ENCODE measurements at places on chromosomes 2 and 18.

DNA sequence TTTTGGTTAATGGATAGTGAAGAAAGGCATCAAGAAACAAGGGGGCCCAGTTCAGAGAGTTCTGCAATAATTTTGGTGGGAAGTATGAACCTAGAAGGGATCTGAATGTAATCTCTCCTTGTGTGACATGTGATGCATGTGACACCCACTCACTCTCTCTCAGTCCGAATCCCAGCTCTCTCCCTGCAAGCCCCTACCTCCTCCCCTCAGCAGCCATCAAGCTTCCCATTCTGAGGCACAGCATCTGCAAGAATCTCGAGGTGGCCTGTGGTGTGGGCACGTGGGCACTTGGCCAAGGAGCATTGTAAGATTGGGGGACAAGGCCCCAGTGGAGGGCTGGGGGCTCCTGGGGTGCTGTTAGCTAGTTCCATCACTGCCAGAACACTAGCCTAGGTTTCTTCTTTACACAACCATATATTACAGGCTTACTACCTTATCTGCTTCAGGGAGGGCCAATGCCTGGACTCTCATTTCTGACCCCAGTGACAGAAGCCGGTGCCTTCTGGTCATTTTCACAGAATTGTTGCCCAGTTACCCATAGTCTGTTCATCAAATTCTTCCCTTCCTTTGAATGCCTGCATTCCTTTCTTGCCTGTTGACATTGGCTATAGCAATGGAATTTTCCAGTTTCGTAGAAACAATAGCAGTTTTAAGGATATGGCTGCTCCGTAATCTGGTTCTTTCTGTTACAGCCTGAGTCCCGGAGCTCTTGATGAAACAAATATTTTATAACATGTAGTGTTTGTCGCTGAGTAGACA, 13.3 kb upstream of the LCLAT1 start:
- DNase-seq, result no peak

DNA sequence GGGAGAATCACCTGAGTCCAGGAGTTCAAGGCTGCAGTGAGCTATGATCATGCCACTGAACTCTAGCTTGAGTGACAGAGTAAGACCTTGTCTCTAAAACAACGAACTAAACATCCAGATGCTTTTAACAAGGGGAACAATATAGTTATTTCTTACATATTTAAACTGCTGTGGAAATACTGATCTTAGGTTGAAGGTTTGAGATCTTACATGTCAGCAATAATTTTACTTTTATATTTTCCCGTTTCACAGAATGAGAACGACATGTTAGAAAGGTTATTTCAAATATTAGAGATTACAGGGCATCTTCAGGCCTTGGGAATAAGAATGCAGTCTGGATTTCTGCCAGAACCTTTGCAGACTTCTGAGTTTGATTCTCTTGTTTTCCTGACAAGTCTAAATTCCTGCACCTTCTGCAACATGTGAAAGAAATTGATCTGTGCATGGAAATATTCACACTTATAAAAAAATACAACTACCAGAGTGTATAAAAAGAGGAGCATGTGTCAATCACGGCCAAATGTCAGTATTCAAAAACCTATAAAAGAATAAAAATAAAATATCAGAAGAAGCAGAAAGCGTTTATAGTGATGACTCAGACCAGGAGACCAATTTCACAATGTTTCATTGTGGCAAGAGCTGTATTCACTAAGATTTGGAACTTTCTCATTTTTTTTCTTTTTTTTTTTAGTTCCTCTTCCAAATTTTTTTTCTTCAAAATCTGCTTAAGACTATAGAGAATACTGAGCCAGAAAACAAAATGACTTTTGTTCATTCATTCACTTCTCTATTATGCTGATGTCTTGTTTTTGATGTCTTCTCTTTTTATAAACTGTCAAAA, 29.6 kb downstream of the COLEC12 start:
- no peak for DNase-seq

- no peak for DNase-seq
These were observed 269.3 kb downstream of the TNS1 start for GRCh38 chr2:217733461-217733860.

- no peak for DNase-seq
These were observed 777 bp downstream of the MOCOS start for GRCh38 chr18:36187826-36188721.

GRCh38 chr2:113867571-113867970, 22.3 kb upstream of the ACTR3 start:
- DNase-seq, result no peak

DNA sequence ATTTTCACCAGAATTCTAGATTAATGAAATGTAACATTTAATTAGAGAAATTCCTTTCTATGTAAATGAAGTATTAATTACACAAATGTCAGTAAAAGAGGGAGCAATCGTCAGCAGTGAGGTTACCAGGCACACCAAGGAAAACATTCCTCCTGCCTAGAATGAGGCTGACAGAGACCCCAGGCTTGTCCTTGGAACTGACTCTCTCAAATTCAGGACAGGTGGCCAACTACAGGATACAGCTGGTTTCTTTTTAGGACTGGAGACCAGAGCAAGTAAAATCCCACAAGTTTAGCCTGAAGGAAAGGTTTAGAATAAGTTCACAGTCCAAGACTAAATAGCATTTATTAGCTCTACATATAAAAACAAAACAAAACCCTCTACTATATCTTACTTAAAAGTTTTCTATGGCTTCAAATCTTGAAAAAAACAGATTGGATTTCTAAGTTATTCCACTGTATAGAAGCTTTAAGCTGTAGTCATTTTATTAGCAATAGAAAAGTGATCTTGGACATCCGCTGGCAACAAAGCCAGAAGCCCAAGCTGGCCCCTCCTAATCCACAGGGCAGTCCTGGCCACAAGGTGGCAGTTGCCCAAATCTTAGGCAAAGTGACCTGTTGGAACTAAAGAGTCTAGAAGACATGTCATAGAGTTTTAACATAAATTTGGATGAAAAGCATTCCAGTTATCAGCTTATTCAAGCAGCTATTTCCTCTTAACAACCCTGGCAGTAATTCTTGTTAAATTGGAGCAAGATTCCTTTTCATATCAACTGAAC, 81.0 kb downstream of the SP3 start:
- DNase-seq, result no peak

DNA sequence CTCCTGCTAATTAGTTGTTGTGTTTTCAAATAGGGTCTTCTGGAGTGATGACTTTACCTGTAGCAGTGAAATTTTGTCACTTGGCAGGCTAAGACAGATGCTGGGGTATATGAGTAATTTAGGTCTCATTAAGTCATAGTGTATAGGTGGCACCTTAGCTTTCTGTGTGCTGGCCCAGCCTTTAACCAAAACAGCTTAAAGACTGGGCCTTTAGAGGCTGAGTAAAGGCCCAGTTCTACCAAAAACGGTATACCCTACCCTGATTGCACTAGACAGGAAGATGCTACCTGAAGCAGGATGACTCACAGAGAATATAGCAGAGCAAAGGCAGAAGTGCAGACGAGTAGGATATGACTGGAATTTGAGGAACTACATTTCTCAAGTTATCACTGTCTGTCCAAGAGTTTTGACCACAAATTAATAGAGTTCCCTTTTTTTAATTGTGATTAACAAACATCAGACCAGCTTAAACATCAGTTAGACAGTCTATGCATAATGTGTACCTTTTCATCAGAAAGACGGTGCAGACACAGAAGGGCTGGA, 337.9 kb upstream of the SALL3 start:
- DNase-seq, result no peak

GRCh38 chr2:159658881-159659873, 42.8 kb upstream of the BAZ2B start:
- DNase-seq, result no peak

- no peak for DNase-seq
These were observed 14.6 kb downstream of the SCLY start for GRCh38 chr2:238075397-238075796.

GRCh38 chr2:151669585-151670081, 64.6 kb downstream of the NEB start:
- DNase-seq, result no peak

- no peak for DNase-seq
These were observed 348.6 kb upstream of the ID2 start for GRCh38 chr2:8333177-8333831.

DNA sequence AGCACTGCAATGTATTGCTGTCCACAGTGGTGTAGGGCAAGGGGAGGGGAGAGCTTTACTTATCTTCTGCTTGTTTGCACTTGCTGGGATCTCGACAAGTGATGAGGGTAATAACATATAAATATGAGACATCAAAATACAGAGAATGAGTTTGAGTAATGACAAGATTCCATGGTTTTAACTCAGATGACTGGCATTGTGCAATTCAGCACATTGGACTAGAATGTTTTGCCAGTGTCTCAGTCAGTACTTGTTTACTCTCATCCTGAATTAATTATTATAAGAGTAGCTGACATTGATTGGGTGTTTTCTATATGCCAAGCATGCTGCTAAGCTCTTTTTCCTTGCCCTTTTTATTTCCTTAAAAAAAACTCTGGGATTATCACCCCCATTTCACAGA, 306.7 kb upstream of the MMADHC start:
- DNase-seq, result no peak

DNA sequence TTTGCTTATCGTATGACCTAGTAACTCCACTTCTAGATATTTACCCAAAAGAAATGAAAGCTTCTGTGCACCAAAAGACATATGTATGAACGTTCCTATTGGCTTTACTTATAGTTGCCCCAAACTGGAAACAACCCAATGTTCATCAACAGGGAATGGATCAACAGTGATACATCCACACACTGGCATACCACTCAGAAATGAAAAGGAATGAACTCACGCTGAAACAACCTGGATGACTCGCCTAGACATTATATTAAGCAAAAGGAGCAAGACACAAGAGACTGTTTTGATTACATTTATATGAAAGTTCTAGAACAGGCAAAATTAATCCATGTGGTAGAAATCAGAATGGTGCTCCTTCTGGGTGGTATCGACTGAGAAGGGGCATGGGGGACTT, 18.9 kb downstream of the ADRA2B start:
- no peak for DNase-seq

DNA sequence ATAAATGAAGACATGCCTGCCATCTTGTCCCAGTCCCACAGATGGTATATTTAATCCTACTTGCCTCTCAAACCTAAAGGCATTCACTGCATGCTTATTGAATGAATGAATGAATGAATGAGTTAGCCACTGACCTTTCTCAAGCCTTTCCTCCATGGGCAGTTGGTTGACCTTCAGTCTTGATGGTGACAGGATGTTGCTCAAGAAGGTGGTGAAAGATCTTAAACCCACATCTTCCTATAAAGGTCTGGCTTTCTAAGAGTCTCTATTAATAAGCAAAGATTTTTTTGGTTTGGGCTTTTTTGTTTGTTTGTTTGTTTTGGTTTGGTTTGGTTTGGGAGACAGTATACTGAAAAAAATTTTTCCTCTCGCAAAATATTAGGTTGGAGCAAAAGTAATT, 41.7 kb downstream of the KIAA2012 start:
- DNase-seq, result no peak

GRCh38 chr2:12819103-12819475, 102.4 kb downstream of the TRIB2 start:
- peak; percentile 84 for DNase-seq

GRCh38 chr2:25301453-25302352, 40.0 kb downstream of the DNMT3A start:
- DNase-seq, result no peak

GRCh38 chr2:144324446-144325045, 195.4 kb downstream of the ZEB2 start:
- no peak for DNase-seq

DNA sequence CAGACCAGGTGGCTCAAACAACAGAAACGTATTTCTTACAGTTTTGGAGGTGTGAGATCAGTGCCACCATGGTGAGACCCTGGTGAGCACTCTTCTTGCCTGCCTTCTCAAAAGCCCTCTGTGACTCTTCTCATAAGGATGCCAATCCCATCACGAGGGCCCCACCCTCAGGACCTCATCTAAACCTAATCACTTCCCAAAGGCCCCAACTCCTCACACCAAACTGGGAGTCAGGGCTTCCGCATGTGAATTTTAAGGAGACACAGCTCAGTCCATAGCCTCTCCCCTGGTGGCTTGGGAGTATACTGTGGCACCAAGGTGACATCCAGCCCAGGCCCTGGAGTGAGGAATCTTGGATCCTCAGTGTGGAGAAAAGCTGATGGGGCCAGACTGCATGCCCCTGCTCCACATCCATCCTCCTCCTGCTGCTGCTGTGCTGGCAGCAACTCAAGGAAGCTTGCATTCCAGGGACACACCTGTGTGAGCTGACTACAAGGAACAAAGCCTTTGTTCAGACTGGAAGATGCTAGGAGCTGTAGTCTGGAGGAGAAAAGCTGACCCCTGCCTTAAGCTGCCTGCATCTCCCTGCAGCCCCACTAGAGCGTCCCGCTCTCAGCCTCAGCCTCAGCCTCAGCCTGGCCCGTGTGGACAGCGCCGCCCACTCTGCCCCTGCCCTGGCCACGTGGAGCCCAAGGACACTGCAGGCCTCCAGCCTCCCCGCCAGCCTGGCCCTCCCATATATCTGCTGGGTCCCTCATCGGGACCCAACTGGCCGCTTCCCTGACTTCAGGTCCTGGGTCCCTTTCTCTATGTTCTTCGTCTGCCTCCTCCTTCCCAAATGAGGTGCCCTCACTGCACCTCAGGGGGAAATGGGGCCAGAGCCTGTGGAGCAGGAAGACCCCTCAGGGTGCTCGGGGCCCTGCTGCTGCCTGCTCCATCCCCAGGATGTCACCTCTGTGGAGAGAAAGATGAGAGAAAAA, 87.8 kb upstream of the RAB6C start:
- DNase-seq, result no peak

DNA sequence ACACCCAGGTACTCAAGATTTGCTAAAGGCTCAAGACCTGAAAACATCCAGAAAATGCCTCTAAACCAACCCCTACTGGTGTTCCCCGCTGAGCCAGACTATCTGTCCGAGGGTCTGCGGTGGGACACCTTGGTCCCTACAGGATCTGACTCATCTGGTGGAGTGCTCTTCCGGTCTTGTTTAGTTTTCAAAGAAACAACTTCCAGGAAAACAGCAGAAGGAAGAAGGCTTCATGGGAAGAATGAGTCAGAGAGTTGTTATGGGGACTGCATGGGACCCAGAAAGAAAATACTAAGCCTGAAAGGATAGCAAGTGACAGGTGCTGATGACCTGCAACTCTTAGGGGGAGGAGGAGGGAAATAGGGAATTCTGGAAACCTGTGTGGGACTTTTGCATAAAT, 41.3 kb downstream of the ZFP36L2 start:
- no peak for DNase-seq

- DNase-seq, result no peak
These were observed 59.2 kb upstream of the PEX13 start for GRCh38 chr2:60958361-60958760.

DNA sequence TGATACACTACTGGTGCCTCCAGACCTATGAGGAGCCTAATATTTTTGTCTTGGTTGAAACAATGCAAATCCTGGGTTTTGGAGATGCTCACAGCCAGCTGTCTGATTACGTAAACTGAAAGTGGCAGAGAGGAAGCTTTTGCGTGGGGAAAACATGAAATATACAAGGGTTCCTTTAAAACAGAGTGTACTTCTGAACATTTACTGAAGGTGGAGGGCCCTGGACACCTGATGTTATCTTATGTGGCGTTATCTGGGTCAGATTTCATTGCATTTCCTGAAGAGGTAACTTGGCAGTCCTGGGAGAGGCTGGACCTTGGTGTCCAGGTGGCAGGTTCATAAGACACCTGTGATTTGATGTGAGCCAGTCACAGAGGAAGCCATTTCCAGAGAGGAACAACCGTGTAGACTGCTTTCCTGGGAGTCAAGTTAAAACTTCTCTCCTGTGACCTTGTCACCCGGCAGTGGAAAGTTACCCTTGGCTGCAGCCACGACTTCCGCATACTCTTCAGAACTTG, 105.0 kb downstream of the NEDD4L start:
- DNase-seq, result no peak

All from RWPE2 (cell line).